ENCODE measurements at places on chromosomes 16 and 17. TPM values are rescaled to one million over a fixed set of nuclear protein-coding genes. Genes with fewer than 3 reads are reported as not detected.

CLDN7 gene
- total RNA-seq, result 6.5 TPM

DNA sequence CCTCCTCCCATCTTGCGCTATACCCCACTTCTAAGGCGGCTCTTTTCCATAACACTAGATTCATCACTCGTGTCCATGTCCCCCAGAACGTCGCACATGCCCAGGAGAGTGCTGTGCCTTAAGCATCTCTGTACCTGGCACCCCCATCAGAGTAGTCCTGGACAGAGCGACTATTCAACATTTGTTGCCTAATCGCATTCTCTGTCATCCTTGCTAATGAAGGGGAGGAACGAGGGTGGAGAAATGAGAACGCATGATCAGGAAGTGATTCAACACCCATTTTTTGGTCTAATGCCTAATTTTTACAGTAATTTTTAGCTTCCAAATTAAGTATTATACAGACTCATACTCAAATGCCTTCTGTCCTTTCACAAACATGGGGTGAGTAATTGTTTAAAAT is 53.2 kb downstream of the SLC39A11 start:
- H3K4me3 ChIP-seq, result no peak overlapping the region
- DNase-seq, result no peak
- H3K36me3 ChIP-seq, result no peaks in the 10 kb centered on the region
- no peak overlapping the region for H3K27ac ChIP-seq
- no peaks in the 10 kb centered on the region for H3K27me3 ChIP-seq
- no peaks in the 10 kb centered on the region for H3K4me1 ChIP-seq

GRCh38 chr17:4956493-4957061 is 5.7 kb downstream of the ENO3 start:
- no peak for DNase-seq
- H3K4me3 ChIP-seq, result no peak overlapping the region
- H3K4me1 ChIP-seq, result no peaks in the 10 kb centered on the region
- H3K27me3 ChIP-seq, result no peaks in the 10 kb centered on the region

DNA sequence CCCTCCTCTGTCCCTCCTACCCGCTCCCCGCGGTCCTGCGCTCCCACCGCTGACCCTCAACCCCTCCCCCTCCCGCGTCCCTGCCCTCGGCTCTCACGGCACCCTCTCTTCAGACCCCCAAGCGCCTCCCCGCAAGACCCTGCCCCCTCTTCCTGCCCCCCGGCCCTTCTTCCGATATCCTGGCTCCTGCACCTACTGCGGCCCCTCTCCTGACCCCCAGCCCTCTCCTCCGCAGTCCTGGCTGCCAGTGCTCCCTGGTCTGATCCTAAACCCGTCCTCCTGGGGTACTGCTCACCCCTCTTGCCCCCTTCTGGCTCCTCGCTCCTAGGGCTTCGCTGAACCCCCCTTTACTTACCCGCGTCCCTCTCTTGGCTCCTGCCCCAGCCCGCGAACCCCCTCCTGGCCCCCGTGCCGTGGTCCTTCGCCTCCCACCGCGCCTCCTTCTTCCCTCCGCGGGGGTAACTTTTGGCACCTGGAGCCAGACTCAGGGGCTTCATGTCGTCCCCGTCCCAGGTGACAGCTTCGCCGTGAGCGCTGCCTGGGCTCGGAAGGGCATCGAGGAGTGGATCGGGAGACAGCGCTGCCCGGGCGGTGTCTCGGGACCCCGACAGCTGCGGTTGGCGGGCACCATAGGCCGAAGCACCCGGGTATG is 839 bp downstream of the NKD1 start:
- peak overlapping the region; percentile 68 for H3K27ac ChIP-seq
- no peak for DNase-seq
- H3K36me3 ChIP-seq, result no peaks in the 10 kb centered on the region
- no peaks in the 10 kb centered on the region for H3K27me3 ChIP-seq

- H3K4me3 ChIP-seq, result no peak overlapping the region
- no peak overlapping the region for H3K27ac ChIP-seq
These were observed 427.1 kb downstream of the GRIN2A start for GRCh38 chr16:9755081-9755480.

GRCh38 chr16:17237350-17237944 is 233.3 kb downstream of the XYLT1 start:
- H3K4me3 ChIP-seq, result no peak overlapping the region
- H3K27ac ChIP-seq, result no peak overlapping the region
- H3K27me3 ChIP-seq, result no peaks in the 10 kb centered on the region
- H3K36me3 ChIP-seq, result no peaks in the 10 kb centered on the region

GRCh38 chr17:74960570-74961342 is 11.8 kb downstream of the HID1 start:
- no peaks in the 10 kb centered on the region for H3K4me1 ChIP-seq
- no peak for DNase-seq
- no peak overlapping the region for H3K4me3 ChIP-seq

Measured in ovary (tissue), 10 donors.